ENCODE measurements at places on chromosomes 2 and 18.

DNA sequence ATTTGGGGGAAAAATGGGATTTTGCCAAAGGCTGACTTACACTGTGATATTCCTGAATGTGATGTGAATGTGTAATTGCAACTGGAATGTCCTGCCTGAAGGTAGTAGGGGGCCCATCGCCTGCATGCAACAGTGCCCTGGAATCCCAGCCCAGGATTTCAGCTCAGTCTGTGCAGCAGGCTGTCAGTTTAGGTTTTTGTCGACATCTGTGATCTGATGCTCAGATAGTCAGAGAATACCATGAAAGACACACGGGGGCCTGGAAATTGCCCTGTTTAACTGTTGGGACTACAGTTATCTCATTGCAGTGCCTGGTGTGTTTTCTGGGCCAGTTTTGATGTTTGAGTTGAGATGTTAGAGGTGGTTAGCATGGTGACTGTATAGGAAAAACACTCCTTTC lies 84.5 kb upstream of the HK2 start:
- DNase-seq = no peak

- no peak for DNase-seq
These were observed 101.7 kb downstream of the PDE11A start for GRCh38 chr2:177970670-177971454.

GRCh38 chr18:75875559-75875958 lies 448.1 kb upstream of the SMIM21 start:
- DNase-seq = no peak

DNA sequence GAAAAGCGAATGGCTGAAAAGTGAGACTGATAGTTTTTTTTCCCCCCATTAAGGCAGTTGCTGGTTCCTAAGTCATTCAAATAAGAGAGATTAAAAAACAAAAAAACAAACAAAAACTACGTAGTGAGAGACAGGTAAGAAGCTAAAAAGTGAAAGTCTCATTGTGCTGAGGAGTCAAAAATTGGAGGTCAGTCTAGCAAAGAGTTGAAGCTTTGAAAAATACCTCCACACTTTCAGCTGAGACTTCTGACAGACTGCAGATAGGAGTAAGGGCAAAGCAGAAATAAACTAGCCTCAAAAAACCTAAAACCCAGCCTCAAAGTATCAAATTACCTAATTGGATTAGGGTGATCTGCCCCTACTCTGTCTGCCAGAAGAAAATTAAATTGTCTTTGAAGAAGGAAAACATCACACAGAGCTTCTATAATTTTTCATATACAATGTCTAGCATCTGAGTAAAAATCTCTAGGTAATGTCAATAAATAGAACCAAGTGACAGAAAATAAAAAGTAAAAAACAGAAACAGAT lies 10.9 kb upstream of the EIF2AK3 start:
- no peak for DNase-seq

- no peak for DNase-seq
These were observed 85.1 kb upstream of the FOXI3 start for GRCh38 chr2:88537640-88538039.

GRCh38 chr2:3429066-3429610 lies 49.6 kb downstream of the TRAPPC12 start:
- no peak for DNase-seq

DNA sequence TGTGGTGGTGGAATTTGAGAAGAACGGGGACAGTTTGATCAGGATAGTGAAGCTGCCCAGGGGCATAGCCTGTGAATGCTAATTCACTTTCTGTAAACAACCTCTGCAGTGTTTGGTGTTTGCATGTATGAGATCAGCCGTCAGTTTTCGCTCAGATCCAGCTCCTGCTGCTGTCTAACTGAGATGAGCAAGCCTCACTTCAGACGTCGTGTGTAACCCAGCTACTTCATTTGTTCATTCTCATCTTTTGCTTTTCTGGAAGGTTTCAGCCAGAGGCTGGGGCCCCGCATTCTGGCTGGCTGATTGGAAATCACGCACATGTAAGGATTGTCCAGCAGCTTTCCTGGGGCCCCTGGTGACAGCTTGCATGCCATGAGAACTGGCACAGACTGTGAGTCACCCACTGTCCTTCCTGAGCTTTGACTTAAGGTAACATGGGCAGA lies 48.9 kb downstream of the LDLRAD4 start:
- DNase-seq = no peak

GRCh38 chr2:237743561-237744269 lies 54.9 kb upstream of the RBM44 start:
- no peak for DNase-seq

GRCh38 chr2:96427917-96428316 lies 77.2 kb downstream of the NEURL3 start:
- DNase-seq = no peak

GRCh38 chr2:150167711-150168110 lies 319.8 kb downstream of the RND3 start:
- no peak for DNase-seq

DNA sequence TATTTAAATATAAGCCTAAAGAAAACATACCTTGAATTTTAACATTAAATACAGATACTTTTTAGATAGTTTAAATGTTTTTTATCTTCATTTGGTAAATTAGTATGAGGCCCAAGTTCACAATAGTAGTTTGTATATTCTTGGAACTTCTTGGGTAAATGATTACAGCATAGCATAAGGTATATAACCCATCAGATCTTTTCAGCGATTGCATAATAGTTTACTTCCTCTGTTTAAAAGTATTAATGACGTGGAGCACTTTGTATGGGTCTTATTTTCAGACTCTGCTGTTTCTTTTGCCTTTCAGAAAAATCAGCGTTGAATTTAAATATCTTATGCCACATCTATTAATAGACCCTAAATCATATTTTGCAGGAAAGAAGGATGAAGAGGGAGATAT lies 60.2 kb downstream of the CHRNA1 start:
- DNase-seq = no peak

DNA sequence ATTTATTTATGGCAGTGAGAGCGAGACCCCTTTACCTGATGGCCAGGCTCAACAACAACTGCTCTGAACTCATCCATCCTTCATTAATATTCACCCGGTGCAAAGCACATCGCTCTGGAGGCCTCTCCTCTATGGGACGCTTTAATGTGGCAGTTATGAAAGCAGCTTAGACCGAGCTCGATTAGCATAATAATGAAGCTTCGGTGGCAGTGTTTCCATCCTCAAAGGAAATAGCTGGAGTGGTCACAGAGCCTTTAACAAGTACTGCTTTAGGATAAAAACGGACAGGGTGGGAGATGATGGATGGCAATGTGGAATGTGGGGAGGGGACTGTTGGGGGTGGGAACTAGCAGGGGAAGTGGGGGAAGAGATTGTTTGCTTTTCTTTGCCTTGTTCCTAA lies 243.9 kb downstream of the SLC4A3 start:
- DNase-seq = no peak

DNA sequence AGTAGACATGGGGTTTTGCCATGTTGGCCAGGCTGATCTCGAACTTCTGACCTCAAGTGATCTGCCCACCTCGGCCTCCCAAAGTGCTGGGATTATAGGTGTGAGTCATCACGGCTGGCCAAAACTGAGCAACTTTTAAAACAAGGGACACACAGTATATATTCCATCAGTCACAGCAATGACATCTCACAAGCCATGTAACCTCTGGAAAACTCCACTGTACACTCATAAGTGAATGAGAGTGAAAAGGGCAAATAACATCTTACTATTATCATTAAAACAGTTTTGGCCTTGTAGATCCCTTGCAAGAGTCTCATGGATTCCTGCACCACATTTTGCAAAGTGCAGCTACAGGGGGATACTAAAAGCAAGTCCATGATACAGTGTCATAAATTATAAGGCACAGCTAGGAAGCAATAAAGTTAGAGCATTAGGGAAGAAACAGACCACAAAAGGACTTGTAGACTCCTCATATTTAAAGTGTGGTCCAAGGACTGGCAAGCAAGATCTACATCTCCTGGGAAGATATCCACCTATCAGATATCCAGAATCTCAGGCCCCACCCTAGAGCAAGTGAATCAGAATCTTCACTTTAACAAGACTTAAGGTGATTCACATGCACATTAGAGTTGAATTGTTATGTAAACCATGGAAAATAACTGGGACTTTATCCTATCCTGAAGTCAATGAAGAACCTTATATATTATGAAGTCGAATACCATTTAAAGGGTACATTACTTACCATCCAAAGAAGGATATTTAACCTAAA lies 5.7 kb downstream of the SMC6 start:
- no peak for DNase-seq

DNA sequence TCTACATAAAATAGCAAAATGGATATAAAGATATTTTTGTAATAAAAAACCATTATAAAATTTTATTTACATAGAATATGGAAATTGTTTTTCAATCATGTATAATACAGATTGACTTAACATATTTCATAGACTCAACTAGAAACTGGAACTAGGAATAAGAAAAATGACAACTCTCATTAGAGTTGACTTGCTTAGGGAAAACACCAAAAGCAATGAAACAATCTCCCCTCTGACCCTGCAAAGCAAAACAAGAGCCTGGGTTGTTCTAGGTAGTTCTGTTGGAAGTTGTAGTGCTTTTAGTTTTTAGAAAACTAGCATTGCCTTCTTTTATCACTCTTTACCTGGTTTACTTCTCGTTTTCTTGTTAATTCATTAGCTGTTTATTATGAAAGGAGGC lies 32.2 kb upstream of the MTIF2 start:
- no peak for DNase-seq

DNA sequence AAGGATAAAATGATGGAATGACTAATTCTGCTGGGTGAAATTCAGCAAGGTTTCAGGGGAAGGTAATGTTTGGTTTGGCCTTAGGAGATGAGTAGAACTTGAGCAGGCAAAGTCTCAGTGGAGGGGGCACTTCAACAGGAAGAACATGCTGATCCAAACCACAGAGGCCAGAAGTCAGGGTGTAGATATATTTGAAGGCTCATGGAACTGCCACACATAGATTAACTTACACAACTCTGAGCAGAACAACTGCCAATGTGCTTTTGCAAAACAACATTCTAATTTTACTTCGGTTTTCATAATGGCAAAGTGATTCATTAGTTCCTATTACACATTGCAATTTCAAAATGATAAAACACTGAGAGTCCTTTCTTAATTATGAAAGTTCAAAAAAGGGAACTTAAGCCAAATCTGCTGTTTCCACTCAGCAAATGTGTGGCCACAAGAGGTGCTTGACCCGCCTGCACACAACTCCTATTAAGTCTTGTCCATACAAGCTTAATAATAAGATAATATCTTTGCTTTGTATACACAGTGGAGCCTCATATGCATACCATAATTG lies 284.8 kb downstream of the MREG start:
- no peak for DNase-seq

DNA sequence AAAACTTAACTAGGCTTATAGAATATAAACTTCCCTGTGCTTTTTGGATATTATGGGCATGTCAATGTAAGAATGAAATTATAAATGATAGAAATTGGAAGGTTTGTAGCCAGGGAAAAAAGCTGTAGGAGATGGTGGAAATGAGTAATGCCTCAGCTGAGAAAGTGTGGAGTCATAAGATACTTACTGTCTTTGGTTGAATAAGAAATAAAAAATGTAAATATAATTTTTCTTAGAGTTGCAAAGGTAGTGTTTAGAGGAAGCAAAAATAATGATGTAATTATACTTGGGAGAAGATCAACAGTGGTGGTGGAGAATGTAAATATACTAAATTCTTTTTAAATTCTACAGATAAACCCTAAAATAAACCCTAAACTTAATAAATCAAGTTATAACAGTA lies 26.2 kb upstream of the RND3 start:
- DNase-seq = no peak

- DNase-seq = peak; percentile 84
These were observed at the start of gene GULP1 for GRCh38 chr2:188291617-188292347. TSS of gene GULP1 (plus strand) at chr2:188291874. CDS start at chr2:188477703, 185,829 bp downstream.

GRCh38 chr2:133726973-133727372 lies 158.7 kb upstream of the NCKAP5 start:
- DNase-seq = no peak

GRCh38 chr2:86017901-86018896 lies 87.5 kb downstream of the POLR1A start:
- peak; percentile 72 for DNase-seq

GRCh38 chr2:193793914-193794313 lies 1599.2 kb upstream of the TMEFF2 start:
- DNase-seq = no peak

- DNase-seq = no peak
These were observed 1.6 kb downstream of the MROH2A start for GRCh38 chr2:233779722-233780121.

GRCh38 chr2:238425505-238425978 lies 1.2 kb upstream of the ASB1 start:
- DNase-seq = no peak

- no peak for DNase-seq
These were observed 195.2 kb downstream of the SLC8A1 start for GRCh38 chr2:40256649-40257048.

DNA sequence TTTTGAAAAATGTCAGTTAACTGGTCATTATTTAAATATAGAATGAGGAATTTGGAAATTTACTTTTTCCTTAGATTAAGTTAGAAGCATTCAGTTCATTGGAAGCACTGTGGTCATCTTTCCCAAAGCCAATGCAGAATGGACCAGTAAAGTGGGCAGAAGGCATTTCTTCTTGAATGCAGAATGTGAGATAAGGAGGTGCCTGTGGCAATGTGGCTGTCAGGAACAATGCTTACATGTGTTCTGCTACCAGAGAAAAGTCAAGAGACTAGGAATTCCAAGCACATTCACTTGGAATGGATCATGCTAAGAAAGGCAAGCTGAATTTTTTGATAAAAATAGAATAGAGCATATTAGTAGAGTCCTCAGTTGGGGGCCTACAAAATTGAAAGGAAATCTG lies 295.0 kb upstream of the KCNH7 start:
- DNase-seq = no peak

- no peak for DNase-seq
These were observed 849.4 kb downstream of the LRRTM4 start for GRCh38 chr2:76672798-76673197.

DNA sequence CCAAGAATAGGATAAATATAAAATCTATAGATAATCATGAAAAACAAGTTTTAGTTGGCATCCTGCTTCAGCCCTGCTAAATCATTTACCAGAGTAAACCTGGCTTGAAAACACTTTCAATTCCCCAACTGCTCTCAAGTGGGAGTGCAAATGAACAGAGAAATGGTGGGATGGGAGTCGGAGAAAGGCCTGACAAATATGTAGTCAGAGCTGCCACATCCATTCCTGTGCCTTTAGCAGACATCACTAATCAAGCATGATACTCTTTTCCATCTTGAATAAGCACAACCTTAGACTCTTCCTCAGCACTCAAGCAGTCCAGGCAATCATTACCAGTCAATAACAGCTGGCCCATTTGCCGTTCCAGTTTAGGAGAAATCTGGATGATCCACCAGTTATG lies 101.3 kb downstream of the ANKRD44 start:
- DNase-seq = no peak

- DNase-seq = no peak
These were observed 1610.4 kb upstream of the ZEB2 start for GRCh38 chr2:146130290-146130689.

GRCh38 chr2:26840937-26841610 lies 6.9 kb upstream of the DPYSL5 start:
- DNase-seq = no peak

GRCh38 chr2:26978061-26978596 lies 7.7 kb downstream of the MAPRE3 start:
- DNase-seq = peak; percentile 49
